ENCODE measurements at places on chromosomes 3 and 15.

DNA sequence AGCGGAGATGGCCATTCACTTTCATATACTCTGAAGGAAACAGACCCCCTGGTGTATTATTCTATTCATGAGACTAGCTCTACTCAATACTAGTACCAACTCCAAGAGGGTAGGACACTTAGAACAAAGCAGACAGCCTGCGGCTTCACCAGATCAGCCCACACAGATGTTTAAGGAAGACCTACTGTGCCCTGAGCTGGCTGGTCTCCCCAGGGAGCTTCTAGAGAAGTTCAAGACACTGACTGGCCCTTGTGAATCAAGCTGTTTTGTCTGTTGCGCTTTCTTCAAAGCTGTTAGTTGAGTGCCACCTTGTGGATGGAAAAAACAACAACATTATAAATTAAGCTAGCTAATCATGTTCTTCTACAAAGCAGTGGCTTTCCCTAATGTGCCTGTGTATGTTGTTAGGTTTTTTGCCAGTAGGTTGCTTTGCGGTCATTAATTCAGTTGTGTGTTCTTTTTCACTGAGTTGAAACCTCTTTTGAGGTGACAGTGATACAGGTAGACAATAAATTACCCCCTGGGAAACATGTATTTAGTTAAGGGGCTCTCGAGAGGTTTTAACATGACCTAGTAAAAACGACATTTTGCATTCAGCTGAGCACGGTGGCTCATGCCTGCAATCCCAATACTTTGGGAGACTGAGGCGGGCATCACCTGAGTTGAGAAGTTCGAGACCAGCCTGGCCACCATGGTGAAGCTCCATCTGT, 64.2 kb upstream of the MYZAP start:
- DNase-seq = peak; percentile 65

- DNase-seq = no peak
These were observed 8.4 kb downstream of the VWA5B2 start for GRCh38 chr3:184237807-184238206.

DNA sequence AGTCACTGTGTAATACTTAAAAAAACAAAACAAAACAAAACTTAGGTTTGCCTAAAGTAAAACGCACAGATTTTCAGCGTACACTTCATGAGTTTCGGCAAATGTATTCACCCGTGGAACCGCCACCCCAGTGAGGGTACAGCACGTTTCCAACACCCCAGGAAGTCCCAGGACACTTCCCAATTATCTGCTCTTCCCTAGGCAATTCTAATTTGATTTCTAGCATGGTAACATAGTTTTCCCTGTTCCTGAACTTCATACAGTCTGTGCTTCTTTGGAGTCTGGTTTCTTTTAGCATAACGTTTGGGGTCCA, 497 bp upstream of the CLASP2 start:
- no peak for DNase-seq

DNA sequence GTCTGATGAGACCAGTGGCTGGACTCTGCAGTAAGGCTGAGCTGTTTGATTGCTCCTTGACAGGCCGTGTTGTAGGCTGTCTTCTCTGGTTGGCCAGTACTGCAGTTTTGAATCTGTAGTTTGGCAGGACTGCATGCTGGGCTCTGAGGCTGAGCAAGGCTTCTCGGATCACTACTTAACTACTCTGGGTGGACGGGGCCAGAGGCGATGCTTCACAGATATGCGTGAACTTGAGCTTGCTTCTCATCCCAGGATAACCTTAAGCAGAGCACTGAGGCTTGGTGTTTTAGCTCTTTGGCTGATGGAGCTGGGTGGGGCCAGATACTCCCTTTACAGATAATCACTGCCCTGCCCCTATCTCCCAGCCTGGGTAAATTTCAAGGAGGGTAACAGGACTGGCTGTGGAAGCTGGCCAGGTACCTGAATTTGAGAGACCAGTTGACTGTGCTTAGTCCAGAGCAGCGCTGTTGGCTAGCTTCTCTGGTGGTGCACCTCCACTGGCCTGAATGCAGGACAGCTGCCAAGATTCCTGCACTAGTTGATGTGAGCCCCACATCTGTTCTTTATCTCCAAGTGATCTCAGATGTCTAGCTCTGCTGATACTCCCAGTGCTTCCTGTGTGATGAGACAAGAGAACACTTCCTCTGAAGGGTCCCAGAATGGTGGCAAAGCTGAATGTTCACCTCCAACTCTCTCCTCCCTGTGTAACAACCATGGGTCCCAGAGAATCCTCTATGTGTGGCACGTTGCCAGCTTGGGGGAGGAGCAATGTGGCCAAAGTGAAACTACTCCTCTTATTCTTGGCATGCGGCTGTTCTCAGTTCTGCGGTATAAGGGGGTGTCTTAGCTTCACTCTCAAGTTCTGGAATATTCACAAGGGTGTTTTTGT, 37.9 kb downstream of the RPL39L start:
- DNase-seq = no peak

DNA sequence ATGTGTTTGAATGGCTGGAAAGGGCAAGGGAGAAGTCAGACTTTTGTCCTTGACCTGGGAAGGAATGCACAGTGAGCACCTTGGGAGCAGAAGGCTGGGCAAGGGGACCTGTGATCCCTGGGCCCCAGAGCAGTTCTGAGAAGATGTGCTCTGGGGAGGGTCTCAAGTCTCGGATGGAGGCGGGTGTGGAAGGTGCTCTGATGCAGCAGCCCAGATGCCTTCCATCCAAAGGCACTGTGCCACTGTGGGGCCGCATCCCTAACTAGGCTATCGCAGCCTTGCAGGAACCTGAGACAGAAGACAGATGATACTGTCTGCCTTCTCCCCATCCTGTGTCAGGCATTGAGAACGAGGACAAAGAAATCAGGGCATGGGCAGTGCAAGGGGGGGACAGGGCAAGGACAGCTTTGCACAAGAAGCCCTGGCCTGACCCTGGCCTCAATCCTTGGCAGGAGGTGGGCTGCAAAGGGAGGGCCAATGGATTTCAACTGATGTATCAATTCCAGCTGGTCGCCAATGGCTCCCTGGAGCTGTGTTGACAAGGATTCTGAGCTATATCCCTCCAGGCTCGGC, 14.6 kb upstream of the PRKCD start:
- no peak for DNase-seq
